ENCODE measurements at places on chromosomes 6 and 20.

- DNase-seq, result no peak
Observed at GRCh38 chr6:135086414-135086764, 31.8 kb upstream of the HBS1L start.

DNA sequence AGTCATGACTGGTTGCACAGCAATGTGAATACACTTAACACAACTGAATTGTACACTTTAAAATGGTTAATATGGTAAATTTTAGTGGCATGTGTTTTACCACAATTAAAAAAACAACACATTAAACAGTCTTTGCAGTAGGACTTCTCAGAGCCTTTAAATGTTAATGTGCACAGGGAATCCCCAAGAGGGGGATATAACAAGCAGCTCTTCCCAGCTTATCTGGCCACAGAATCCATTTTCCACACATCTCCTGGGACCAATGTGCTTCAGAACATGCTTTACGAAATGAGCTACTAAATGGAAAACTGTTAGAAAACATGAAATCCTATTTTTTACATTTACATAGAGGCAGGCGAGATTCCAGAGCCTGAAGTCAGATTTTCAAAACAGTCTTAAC, 44.4 kb downstream of the FYN start:
- no peak for DNase-seq

- no peak for DNase-seq
Observed at GRCh38 chr20:8423482-8423881, 291.4 kb downstream of the PLCB1 start.

DNA sequence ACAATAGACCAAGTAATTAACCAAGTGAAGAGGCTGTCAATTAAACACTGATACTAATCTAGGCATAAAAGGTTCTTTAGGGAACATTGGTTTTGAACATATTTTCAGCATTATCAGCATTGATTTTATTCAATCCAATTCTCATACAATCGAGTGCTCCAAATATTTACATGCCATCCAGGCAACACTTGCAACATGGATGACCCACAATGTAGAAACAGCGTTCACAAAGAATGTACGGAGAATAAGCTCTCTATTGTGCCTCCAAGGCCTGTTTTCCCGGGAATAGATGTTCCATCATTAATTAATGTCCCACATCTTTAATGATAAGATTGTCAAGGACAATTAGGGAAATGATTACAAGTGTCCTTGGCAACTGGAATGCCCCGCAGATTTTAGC, 117.4 kb downstream of the RFX6 start:
- DNase-seq, result no peak

DNA sequence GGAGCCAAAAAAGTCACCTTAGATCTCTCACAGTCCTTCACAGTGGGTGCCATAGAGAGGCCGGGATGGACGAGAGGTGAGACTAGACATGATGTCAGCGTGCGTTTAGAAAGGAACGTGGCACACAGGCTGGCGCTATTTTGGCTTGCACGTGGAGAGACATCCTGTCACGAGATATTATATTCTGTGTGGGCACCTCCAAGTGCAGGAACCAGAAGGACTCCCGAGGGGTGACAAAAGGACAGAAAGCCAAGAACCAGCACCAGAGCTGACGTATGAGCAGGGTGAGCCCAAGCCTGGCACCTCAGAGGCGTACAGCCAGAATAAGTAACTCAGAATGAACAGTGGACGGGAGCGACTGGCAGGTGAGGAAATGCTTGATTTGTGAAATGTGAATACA, 49.9 kb upstream of the QKI start:
- DNase-seq, result no peak
